ENCODE measurements at places on chromosomes 3 and 15. TPM values are rescaled to one million over a fixed set of nuclear protein-coding genes. Genes with fewer than 3 reads are reported as not detected.

SERINC4 gene
- polyA plus RNA-seq, result 0.34 TPM

GRCh38 chr15:82143390-82144385 lies 97.9 kb upstream of the MEX3B start:
- peaks cover 2% of the 10 kb centered on the region for H3K36me3 ChIP-seq
- no peak overlapping the region for H3K27ac ChIP-seq
- H3K4me1 ChIP-seq, result no peaks in the 10 kb centered on the region
- no peak overlapping the region for H3K4me3 ChIP-seq
- no peak for DNase-seq

SYNM gene
- 3.0 TPM for polyA plus RNA-seq

GRCh38 chr3:134216191-134216764 lies 34.4 kb downstream of the RYK start:
- H3K4me3 ChIP-seq, result no peak overlapping the region
- H3K4me1 ChIP-seq, result no peaks in the 10 kb centered on the region
- no peak for DNase-seq
- H3K36me3 ChIP-seq, result peaks cover 3% of the 10 kb centered on the region
- H3K27ac ChIP-seq, result no peak overlapping the region
- no peaks in the 10 kb centered on the region for H3K27me3 ChIP-seq

DNA sequence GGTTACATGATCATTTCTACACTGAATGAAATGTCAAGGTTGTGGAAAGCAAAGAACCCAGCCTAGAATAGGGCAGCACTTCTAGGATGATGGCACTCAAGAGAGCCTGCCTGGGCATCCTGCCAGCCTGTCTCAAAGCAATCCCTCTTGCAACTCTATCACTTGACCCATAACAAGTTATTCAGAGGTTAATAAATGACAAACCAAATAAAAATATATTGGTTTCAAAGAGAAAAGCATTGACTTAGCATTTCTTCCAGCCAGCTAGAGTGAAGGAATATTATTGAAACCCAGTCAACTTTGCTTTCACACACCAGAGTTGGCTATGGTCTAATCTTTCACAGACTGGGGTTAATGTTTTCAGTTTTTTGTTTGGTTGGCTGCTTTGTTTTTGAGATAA lies 214.6 kb upstream of the UBE2E2 start:
- no peak overlapping the region for H3K27ac ChIP-seq
- DNase-seq, result no peak
- no peak overlapping the region for H3K4me3 ChIP-seq

CYP1A2 gene
- polyA plus RNA-seq, result not detected

DNA sequence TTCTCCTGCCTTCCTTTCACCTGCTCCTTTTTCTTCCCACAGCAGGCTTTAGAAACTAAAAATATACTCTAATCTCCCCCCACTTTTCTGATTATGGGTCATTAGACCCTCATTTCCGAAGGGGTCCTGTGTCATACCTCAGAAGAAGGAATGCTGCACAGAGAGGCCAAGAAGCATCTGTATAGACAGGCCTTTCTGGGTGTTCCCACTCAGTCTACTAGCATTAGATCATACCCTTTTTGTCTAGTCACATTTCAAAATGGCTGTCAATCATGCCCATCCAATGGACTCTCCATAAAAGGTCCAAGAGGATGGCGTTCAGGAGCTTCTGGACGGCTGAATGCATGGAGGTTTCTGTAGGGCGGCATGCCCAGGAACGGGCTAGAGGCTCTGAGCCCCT lies 192.2 kb downstream of the SUCLG2 start:
- H3K27ac ChIP-seq, result no peak overlapping the region
- H3K27me3 ChIP-seq, result no peaks in the 10 kb centered on the region
- no peak for DNase-seq

- no peaks in the 10 kb centered on the region for H3K4me1 ChIP-seq
- no peak for DNase-seq
- no peaks in the 10 kb centered on the region for H3K36me3 ChIP-seq
- no peak overlapping the region for H3K27ac ChIP-seq
- H3K4me3 ChIP-seq, result no peak overlapping the region
These were observed 198.8 kb downstream of the FNDC3B start for GRCh38 chr3:172238188-172238587.

SEMA3G gene
- polyA plus RNA-seq, result 2.2 TPM

- no peaks in the 10 kb centered on the region for H3K36me3 ChIP-seq
- no peak for DNase-seq
- H3K4me1 ChIP-seq, result peaks cover 8% of the 10 kb centered on the region
These were observed 59.0 kb downstream of the RORA start for GRCh38 chr15:61169904-61170695.

DNA sequence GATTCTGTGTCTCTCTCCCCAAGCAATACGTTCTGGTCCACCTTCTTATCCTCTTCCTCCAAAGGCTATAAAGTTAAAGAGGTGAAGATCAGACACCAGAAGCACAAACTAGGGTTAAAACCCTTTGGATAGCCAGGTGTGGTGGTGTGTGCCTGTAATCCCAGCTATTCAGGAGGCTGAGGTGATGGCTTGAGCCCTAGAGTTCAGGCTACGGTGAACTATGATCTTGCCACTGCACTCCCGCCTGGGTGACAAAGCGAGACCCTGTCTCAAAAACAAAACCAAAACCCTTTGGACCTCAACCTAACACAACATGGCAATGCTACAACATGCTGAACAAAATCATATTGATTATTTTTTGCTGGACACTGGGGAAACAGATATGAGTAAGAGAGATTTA lies 43.2 kb downstream of the MSL2 start:
- H3K27me3 ChIP-seq, result no peaks in the 10 kb centered on the region
- H3K4me1 ChIP-seq, result peaks cover 2% of the 10 kb centered on the region
- peaks cover 6% of the 10 kb centered on the region for H3K36me3 ChIP-seq
- H3K4me3 ChIP-seq, result no peak overlapping the region
- no peak overlapping the region for H3K27ac ChIP-seq
- DNase-seq, result no peak

PRR20G gene
- polyA plus RNA-seq, result not detected

CLDN18 gene
- polyA plus RNA-seq, result 0.45 TPM

Data from small intestine (tissue), 16 donors.